ENCODE measurements at places on chromosomes 6 and 20.

DNA sequence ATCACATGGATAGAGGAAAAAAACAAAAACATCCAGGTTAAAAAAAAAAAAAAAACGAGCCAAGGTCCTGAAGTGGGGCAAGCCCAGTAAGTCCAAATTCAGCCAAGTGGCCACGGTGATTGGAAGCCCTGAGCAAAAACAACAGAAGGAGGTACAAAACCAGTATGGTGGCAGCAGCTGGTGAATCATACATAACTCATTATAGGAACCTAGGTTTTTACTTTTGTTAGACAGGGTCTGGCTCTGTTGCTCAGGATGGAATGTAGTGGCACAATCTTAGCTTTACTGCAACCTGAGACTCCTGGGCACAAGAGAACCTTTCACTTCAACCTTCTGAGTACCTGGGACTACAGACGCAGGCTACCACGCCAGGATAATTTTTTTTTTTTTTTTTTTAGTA lies 22.7 kb upstream of the MYB start:
- DNase-seq, result no peak

GRCh38 chr20:1326031-1326930 lies 2.7 kb downstream of the SDCBP2 start:
- no peak for DNase-seq

DNA sequence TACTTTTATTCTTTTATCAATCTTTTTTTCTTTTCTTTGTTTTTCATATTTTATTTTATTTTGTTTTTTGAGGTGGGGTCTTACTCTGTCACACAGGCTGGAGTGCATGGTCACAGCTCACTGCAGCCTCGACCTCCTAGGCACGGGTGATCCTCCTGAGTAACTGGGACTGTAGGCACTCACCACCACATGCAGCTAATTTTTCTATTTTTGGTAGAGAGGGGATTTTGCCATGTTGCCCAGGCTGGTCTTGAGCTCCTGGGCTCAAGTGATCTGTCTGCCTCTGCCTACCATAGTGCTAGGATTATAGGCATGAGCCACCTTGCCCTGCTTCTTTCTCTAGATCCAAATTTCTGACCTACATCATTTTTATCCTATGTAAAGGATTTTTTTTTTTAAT lies 153.2 kb downstream of the CDKAL1 start:
- peak; percentile 23 for DNase-seq

GRCh38 chr6:166958926-166959861 lies 2.8 kb upstream of the RNASET2 start:
- DNase-seq, result no peak

GRCh38 chr6:88365656-88366055 lies 199.5 kb upstream of the CNR1 start:
- no peak for DNase-seq

GRCh38 chr6:71373943-71374342 lies 85.3 kb downstream of the OGFRL1 start:
- DNase-seq, result no peak

DNA sequence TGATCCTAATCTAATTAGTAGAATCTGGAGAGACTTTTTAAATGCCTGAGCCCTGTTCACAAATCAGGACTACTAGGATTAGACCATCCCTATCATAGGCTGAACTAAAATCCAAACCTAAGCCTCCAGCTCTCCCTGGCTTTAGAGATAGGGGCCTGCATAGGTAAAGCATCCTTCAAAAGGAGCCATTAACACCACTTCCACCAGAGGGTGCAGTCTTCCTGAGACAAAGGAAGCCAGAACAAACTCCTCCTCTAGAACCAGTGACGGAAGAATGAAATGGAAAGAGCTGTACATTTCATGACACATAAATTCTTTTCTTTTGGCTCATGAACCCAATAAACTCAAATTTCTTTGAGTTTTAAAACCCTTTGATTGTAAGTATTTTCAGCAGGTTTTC lies 291.2 kb upstream of the ADGRB3 start:
- DNase-seq, result peak; percentile 73

DNA sequence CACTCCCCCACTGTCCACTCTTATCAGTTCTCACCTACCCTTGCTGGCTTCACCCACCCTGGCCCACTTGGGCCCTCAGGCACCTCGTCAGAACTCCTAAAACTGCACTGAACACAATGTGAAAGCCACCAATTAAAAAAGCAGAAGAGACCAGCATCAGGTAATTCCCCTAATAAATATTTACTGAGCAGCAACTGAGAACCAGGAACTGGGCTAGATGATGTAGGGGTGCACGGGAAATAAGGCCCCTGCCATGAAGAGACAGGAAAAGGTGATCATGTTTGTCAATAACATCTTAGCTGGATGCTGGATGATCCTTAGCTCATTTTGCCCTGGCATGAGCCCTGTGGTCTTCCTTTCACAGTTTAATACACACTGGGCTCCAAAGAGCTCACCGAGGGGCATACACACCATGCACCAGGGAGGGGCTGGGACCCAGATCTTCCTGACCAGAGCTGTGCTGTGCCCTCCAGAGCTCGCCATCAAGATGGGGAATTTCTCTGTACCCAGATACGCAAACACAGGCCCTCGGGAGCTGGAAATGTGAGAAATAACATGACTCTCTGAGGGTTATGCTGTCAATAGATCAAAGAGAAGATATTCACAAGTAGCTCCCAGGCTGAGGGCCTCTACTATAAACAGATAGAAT lies 113.6 kb upstream of the SLC22A16 start:
- no peak for DNase-seq

GRCh38 chr6:89214197-89214596 lies 3.0 kb downstream of the GABRR1 start:
- DNase-seq, result no peak

- peak; percentile 66 for DNase-seq
These were observed 126.9 kb downstream of the MRPL14 start for GRCh38 chr6:44000164-44000842.

GRCh38 chr6:44023586-44024454 lies 103.4 kb downstream of the MRPL14 start:
- no peak for DNase-seq

- no peak for DNase-seq
These were observed 167.1 kb downstream of the SMOC2 start for GRCh38 chr6:168608113-168608400.

GRCh38 chr6:108417027-108417426 lies 122.2 kb downstream of the AFG1L start:
- no peak for DNase-seq

GRCh38 chr6:35061651-35062410 lies 79.3 kb downstream of the TCP11 start:
- DNase-seq, result no peak

- DNase-seq, result no peak
These were observed 104.0 kb downstream of the GJA1 start for GRCh38 chr6:121539439-121539838.

GRCh38 chr6:125346926-125347563 lies 45.3 kb upstream of the HDDC2 start:
- DNase-seq, result no peak

DNA sequence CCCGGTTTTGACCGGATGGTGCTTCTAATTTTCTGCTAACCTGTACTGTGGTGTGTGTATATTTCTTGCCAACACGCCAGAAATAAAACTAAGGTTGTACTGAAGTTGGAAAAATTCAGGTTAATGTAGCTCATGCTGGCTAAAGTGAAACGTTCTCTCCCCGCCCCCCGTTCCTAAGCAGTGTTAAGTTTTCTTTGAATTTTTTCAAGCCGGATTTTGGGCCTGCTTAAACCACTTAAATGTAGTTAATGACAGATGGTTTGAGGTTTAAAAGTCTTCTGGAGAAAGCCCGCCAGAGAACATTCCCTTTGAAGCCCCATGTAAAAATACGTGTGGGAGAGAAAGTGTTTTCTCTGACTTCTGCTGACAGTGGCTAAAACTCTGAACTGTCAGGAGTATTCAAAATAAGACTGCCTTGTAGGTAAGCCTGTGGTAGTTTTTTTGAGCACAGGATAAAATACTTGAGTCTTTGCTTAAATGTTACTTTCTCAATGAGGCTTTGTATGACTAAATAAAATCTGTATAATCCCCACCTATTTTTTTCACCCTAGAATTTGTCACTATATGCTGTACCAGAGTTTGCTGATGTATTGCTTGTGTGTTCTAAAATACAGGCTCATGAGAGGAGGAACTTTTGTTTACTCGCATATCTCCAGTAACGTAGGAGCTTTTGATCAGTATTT lies 101.3 kb downstream of the OR2B2 start:
- no peak for DNase-seq

DNA sequence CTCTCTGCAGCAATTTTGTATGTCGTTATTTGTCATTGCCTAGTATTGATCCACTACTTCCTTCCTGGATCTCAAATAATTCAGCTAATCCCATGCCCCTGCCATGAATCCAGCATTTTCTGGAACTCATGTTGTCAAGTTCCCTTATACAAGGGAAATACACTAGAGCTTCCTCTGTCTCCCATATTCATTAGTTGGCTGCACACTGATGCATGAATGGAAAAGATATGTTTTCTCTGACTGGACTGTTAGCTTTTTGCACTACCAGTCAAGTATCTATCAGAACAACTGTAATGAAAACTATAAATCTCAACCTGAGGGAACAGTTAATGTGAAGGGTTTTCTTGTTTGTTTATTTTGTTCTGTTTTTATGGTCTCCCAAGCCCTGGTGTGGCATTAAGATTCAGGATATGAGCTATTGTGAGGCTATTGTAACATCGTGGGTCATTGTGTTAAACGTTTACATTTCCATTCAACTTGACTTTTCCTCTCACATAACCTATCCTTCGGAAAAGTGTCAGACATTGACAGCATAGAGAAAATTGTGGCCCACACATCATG lies 102.5 kb upstream of the FAM8A1 start:
- DNase-seq, result peak; percentile 54

DNA sequence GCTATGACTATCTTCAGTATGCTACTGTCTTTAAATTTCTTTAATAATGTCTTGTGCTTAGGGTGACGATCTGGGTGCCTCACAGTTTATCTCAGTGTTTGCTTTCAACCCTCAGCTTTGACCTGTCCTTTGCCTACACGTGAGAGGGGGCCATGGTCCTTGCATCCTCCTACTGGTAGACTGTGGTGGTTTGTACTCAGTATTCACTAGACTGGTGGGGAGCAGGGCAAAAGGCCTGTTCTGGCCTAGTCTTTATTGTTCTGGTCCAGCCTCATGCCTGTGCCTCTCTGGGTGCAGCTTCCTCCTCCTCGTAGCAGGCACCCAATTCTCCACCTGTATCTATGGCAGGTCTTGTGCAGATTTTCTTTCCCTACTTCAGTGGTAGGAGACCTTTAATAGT lies 354.9 kb downstream of the CD109 start:
- no peak for DNase-seq

GRCh38 chr6:2522521-2522920 lies 228.2 kb downstream of the MYLK4 start:
- no peak for DNase-seq

- DNase-seq, result no peak
These were observed 116.6 kb upstream of the TRAF3IP2 start for GRCh38 chr6:111722179-111722731.

DNA sequence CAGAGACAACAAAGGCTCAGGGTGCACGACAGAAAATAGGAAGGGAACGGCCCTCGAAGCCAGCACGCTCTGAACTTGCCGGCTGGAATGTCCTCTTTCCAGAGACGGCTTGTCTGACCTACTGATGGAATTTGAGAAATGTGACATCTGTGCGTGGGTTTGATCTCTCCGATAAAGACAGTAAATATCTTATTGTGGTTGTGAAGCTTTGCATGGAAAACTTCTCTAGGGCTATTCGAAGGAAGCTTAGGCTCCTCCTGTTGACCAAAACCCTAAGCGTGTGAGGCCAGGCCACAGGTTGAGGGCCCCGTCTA lies 247.3 kb downstream of the ZNF217 start:
- DNase-seq, result no peak

GRCh38 chr20:35187584-35188190 lies 15.8 kb downstream of the PROCR start:
- DNase-seq, result no peak

DNA sequence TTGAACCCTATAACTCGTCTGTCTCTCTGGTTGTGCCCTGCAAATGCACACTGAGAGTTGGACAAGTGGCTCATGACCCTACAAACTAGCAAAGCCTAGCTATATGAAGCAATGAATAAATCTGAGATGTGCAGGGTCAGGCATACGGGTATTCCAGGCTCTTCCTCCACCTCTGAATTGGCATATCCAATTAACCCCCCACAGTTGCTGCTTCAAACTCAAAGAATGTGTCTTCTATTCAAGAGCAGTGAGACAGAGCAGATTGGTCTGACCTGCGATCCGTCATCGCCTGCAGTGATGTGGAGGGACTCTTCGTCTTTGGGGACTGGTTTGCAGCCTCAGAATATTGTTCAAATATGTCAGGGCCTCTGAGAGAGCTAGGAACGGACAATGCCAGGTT lies 59.8 kb downstream of the LAMP5 start:
- no peak for DNase-seq

DNA sequence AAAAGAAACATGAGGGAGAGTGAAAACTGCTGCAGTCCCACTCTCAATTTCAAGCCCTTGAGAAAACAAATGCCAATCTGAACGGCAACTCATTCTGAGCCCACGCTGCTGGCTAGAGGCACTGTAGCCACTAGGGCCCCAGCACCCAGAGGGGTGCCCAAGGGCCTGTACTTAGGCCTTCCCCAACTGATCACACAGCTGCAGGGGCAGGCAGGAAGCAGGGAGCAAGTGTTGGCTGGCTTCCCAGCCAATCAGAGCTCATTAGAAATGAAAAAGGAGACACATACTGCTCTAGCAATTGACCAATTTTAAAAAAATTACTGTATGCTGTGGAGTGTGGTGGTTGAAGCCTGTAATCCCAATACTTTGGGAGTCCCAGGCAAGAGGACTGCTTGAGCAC lies 3.7 kb upstream of the BEND3 start:
- DNase-seq, result peak; percentile 13

- no peak for DNase-seq
These were observed 10.8 kb downstream of the ASXL1 start for GRCh38 chr20:32368925-32369324.

DNA sequence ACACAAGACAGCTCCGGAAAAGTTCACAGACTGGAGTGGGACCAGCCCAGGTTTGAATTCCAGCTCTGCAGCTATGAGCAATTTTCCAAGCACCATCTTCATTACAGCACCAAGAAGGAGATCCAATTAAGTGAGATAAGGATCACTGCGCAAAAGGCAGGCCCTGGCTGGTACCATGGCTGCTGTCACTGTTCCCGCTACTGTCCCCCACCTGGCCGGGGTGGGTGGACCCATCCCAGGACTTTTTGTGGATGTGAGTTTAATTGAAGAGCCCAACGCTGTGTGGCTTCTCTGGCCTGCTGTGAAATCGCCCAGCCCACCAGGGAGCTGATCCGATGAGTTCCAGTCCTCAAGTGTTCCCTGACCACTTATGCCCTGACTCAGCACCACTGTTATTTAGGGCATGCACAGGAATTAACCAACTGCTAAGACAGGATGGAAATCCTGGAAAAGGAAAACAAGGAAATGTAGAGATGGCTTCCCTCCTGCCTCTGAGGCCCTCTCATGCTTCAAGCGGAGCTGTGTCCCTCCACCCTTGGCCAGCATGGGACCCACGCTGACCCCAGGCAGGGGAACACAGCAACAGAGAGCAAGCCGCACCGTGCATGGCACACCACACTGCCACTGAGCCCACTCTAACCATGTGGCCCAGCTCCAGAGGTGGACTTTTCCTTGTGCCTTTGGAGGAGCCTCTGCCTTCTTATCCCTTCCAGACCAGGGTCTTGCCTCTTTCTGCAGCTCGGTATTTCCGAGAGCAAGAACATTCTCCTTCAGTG lies 150.0 kb upstream of the CST7 start:
- no peak for DNase-seq

Data from NCI-H345 (cell line).